ENCODE measurements at places on chromosomes 4 and X.

DNA sequence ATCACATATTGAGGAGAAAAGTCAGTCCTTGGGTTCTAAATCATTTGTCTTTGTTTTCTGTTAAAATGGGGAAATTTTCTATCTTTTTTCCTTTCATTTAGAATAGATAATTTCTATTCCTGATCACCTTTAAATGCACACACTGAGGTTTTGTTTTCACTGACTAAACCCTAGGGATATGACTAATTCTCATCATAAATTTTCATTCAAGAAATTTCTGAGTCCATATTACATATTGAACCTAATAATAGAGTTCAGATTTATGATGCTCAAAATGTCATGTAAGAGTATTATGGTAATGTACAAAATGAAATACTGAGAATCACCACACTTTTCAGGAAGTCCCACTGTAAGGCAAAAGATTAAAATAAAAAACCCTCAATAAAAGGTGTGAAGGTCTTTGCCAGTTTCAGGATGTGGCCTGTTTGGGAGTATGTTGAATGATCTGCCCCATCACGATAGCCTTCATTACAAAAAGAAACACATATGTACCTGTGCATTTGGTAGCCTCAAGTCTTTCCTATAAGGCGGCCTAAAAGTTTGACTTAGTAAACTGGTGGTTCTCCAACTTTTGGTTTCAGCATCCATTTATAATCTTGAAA is 49.4 kb downstream of the LEF1 start:
- DNase-seq: no peak

GRCh38 chr4:83731609-83732008 is 195.7 kb downstream of the GPAT3 start:
- DNase-seq: no peak

DNA sequence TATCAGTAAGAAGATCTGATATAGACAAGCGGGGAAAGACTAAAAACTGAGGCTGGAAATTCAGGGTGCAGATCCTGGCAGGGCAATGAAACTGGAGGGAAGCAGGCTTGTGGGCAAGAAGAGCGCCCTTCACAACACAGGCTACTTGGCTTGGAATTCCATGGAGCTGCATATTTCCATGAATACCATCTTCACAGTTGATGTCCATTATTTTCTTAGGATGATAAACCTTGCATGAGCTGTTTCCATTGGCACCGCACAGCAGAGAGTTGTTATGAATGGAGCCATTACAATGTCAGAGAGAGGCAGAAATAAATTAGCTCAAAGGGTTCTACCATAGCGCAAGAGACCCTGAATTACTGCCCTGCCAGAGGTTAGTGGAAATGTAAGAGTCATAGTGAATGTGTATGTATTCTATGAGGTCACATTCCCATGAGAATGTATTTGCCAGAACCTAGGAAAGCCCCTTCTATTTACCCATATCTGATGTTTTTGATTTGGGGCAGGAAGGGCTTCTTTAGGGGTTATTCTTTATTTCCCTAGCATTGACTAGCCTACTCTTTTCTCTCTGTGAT is 215.6 kb downstream of the PALLD start:
- no peak for DNase-seq

- DNase-seq: peak; percentile 91
Measured at GRCh38 chr4:13627606-13628311, at the start of gene BOD1L1. Gene BOD1L1, minus strand, starts transcription at chr4:13627725. Its CDS starts 138 bp downstream, at chr4:13627587.

- DNase-seq: no peak
Measured at GRCh38 chr4:54813674-54814073, 155.9 kb downstream of the KIT start.

DNA sequence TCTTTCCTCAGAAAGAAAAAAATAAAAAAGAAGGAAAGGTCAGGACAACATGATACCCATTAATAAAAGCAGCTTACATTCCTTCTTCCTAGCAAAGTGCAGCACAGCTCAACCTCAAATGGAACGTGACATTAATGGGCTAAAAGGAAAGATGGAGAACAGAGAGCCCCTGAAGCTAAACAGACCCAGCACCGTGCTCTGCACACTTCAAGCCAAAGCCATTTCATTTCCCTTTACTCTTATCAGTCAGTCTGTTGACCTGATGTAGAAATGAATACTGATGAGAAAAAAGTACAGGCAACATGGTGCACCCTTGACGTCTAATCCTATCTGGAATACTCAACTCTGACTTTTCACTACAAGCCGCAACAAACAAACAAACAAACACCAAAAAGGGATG is 57.7 kb upstream of the EDNRA start:
- DNase-seq: no peak

DNA sequence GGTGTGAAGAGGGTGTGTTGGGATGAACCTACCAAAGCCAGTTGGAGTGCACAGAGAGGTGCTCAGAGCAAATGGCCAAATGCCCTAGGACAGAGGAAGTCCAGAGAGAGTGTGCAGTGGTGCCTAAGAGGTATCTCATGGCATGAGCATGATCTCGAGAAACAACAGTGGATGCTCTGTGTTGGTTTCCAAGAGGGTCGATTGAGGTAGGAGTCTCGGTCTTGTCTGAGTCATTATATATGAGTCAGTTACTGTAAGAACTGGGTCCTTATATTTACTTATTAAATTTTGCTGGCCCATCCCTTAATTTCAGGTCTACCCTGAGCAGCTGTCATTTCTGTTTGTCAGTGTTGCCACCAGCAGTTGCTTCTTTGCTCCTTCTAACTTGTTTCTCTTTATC is 86.6 kb upstream of the TMEM150C start:
- no peak for DNase-seq

GRCh38 chr4:63169836-63170235 is 1239.4 kb downstream of the TECRL start:
- DNase-seq: no peak

DNA sequence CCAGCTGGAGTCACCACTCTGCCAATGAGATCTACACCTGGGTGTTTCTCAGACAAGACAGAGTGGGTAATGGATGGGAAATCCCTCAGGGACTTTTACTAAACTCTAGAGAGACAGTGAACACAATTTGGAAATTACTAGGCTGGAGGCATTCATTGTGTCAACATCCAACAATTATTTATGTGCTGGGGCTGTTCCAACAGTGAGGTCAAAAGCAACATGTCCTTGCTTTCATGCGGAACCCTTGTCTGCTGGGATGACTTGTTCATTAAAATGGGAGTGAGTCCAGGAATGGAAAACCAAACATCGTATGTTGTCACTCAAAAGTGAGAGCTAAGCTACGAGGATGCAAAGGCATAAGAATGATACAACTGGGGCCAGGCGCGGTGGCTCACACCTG is 54.0 kb downstream of the DRD5 start:
- no peak for DNase-seq

DNA sequence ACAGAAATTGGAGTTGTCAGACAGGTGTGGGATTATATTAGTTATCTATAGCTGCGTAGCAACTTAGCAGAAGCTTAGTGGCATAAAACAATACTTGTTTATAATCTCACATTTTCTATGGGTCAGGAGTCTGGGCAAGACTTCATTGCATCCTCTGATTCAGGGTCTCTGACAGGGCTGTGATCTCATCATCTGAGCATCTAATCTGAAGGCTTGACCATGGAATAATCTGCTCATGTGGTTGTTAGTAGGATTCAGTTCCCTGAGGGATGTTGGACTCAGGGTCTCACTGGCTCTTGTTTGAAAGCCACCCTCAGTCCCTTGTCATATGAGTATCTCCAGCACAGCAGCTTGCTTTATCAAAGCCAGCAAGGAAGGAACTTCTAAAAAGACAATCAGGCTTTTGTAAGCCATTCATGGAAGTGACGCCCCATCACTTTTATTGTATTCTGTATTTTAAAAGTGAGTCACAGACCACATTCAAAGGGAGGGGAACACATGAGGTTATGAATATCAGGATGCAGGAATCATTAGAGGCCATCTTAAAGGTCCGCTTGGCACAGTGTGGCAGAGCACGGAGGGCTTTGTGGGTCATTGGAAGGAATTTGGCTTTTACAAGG is 37.2 kb upstream of the FAM9B start:
- DNase-seq: no peak

- no peak for DNase-seq
Measured at GRCh38 chr4:177879851-177880250, 437.6 kb upstream of the AGA start.

DNA sequence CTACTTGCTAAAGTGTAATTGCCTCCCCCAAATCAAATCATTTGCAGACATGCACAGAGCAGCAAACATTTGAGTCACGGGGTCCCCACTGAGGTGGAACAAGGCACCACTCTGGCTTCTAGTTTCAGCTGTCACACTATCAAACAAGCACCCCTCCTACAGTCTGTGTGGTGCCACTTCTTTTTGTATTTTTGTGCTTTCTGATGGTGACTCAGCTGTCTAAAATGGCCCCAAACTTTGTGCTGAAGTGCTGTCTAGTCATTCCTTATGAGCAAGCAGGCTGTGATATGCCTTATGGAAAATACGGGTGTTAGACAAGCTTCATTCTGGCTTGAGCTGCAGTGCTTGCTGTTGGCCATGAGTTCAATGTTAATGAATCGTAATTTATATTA is 15.4 kb downstream of the IGFBP7 start:
- DNase-seq: no peak

GRCh38 chr4:106585915-106586349 is 217.4 kb upstream of the GIMD1 start:
- no peak for DNase-seq

GRCh38 chr4:83353516-83353915 is 18.9 kb upstream of the HPSE start:
- no peak for DNase-seq

- no peak for DNase-seq
Measured at GRCh38 chr4:81756973-81757372, 285.3 kb upstream of the RASGEF1B start.

DNA sequence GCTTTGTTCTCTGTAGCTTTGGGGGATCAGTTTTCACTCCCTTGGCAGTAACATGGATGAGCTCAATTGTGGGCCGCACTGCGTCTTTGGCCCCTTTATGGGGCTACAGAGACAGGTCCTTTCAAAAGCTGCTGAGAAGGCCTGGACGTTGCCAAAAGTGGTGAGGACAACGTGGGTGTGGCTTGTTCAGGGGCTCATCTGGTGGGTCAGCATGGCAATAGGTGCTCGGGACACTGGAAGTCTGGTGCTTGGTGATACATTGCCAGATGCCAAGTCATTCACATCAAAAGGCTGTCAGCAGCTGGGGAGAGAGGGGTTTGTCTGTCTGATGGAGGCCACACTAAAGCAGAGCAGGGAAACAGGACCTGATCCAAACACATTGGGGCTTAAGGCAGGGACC is 149.8 kb upstream of the EOLA2 start:
- no peak for DNase-seq

- no peak for DNase-seq
Measured at GRCh38 chr4:145289403-145290076, 109.2 kb upstream of the OTUD4 start.

GRCh38 chr4:53706422-53707032 is 115.2 kb upstream of the LNX1 start:
- peak; percentile 20 for DNase-seq

DNA sequence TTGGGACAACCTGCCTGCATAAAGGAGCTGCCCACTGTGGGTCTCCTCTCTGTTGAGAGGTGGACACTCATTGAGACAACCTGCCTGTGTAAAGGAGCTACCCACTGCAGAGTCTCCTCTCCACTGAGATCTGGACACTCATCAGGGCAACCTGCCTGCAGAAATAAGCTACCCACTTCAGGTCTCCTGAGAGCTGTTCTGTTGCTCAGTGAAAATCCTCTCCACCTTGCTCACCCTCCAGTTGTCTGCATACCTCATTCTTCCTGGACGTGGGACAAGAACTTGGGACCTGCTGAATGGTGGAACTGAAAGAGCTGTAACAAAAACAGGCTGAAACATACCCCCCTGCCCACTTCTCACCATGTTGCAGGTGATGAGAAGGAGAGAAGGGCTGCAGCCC is 59.9 kb upstream of the CDKN2AIP start:
- DNase-seq: no peak

- DNase-seq: no peak
Measured at GRCh38 chrX:154529206-154529612, 13.2 kb upstream of the FAM3A start.

- DNase-seq: peak; percentile 27
Measured at GRCh38 chr4:184900184-184900583, 74.4 kb upstream of the ACSL1 start.

DNA sequence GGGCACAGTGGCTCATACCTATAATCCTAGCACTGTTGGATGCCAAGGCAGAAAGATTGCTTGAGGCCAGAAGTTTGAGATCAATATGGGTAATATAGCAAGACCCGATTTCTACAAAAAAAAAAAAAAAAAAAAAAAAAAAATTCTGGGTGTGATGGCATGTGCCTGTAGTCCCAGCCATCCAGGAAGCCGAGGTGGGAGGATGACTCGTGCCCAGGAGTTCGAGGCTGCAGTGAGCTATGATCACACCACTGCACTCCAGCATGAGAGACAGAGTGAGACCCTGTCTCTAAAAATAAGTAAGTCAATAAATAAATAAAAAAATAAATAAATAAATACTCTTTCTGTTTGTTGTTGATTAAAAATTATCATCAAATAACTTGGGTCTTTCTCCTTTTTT is 62.4 kb upstream of the BMPR1B start:
- DNase-seq: no peak

GRCh38 chr4:121370729-121371325 is 10.0 kb downstream of the QRFPR start:
- peak; percentile 5 for DNase-seq

Measured in CD14-positive monocyte (primary cell).